ENCODE measurements at places on chromosomes 7 and 10.

DNA sequence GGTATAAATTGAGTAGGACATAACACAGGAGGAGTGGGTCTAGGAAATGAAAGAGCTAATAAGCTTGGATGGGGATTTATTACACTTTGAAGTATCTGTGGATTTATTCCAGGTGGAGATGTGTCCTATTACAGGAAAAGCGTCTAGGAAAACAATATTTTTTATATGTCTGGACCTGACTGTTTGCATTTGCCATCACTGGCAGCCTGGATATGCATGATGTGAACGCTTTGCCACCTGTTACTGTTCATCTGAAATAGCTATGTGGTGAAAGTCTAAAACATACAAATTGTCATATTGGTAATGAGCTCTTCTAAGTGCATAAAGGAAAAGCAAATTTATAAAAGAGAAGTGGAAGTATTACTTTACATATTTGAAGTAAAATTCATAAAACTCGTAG lies 31.6 kb upstream of the AGMO start:
- no peaks in the 10 kb centered on the region for H3K4me1 ChIP-seq
- H3K4me3 ChIP-seq = no peak overlapping the region
- H3K36me3 ChIP-seq = no peaks in the 10 kb centered on the region
- no peak overlapping the region for H3K27ac ChIP-seq

- no peaks in the 10 kb centered on the region for H3K27me3 ChIP-seq
- no peaks in the 10 kb centered on the region for H3K4me1 ChIP-seq
- H3K4me3 ChIP-seq = no peak overlapping the region
- H3K36me3 ChIP-seq = no peaks in the 10 kb centered on the region
These were observed 12.4 kb downstream of the CYP2C8 start for GRCh38 chr10:95056744-95057363.

GRCh38 chr7:139942636-139943035 lies 113.6 kb downstream of the TBXAS1 start:
- no peak overlapping the region for H3K4me3 ChIP-seq
- no peaks in the 10 kb centered on the region for H3K36me3 ChIP-seq
- H3K4me1 ChIP-seq = no peaks in the 10 kb centered on the region

DNA sequence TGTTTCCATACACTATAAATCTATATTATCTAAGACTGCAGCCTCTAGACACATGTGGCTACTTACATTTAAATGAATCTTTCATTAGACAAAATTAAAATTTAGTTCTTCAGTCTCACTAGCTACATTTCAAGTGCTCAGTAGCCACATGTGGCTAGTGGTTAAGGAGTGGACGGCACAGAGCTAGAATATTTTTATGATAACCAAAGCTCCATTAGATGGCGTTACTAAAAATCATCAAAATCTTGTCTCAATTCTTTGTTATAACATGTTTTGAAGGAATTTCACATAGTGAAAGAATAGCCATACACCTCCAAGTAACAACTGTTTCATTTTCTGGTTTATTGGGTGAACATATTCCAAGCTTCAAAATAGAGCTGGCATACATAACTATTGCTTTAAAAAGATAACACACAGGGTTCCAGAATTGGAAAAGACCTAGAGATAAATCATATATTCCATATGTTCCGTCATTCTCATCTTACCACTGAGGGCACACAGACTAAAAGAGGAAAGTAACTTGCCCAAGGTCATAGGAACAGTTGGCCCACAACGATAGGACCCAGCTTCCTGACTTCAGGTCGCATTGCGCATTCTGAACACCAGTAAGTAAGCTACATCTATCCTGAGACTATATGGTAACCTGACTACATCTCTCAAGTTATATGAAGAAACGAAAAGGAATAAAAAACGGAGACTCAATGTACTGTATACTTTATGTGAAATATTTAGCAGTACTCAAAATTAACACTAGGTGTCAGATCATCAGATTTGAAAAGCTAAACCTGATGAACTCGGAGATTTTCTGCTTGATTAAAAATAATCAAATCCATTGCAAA lies 66.6 kb downstream of the CAV1 start:
- peaks cover 4% of the 10 kb centered on the region for H3K4me1 ChIP-seq
- no peaks in the 10 kb centered on the region for H3K36me3 ChIP-seq
- no peak overlapping the region for H3K4me3 ChIP-seq

GRCh38 chr10:50554376-50554994 lies 69.3 kb downstream of the SGMS1 start:
- H3K4me3 ChIP-seq = no peak overlapping the region
- H3K27ac ChIP-seq = no peak overlapping the region
- peaks cover 10% of the 10 kb centered on the region for H3K4me1 ChIP-seq
- H3K36me3 ChIP-seq = no peaks in the 10 kb centered on the region
- DNase-seq = no peak

DNA sequence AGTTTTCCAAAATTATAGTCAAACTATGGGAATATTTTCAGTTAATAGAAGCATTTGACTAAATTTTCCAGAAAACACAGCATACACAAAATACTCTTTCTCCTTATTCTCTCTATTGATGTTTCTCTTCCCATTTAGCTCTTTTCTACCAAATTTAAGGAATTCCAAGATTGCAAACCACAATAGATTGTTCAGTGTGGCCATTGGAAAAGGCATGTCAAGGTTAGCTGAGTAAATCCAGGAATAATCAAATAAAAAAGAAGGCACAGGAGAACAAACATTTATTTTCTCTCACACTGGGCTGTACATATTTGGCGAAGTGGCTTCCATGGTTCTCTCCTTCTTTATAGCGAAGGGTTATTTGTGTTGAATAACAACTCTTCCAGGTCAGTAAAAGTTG lies 117.3 kb downstream of the THSD7A start:
- DNase-seq = no peak
- no peak overlapping the region for H3K27ac ChIP-seq
- no peaks in the 10 kb centered on the region for H3K4me1 ChIP-seq

All from H1 (cell line).